ENCODE measurements at places on chromosomes 2 and 18. TPM values are rescaled to one million over a fixed set of nuclear protein-coding genes. Genes with fewer than 3 reads are reported as not detected.
A peak's percentile ranks its signal among the peaks of the same experiment; 100 is the strongest.

DNA sequence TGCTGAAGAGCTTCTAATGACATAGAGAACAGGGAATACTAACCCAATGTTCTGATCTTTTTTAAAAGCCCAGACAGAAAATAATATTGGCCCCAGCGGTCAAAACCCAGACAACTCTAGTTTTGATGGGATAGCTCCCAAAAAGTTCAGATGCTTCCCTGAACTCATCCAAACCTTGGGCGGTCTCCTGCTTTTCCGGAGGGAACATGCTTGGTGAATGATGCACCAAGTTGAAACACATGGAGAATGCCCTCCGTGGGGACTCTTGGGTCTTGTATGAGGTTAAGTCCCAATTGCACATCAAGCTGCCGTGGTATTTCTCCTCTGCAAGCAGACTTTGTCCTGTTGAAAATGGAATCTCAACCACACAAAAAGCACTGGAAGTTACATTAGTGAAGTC lies 120.7 kb upstream of the CTAGE1 start:
- H3K36me3 ChIP-seq = no peaks in the 10 kb centered on the region
- no peak overlapping the region for H3K27ac ChIP-seq
- no peaks in the 10 kb centered on the region for H3K27me3 ChIP-seq

GRCh38 chr2:15640261-15640711 lies 48.6 kb downstream of the DDX1 start:
- no peaks in the 10 kb centered on the region for H3K27me3 ChIP-seq
- no peak overlapping the region for H3K4me3 ChIP-seq
- H3K36me3 ChIP-seq = no peaks in the 10 kb centered on the region
- no peak overlapping the region for H3K27ac ChIP-seq
- H3K4me1 ChIP-seq = no peaks in the 10 kb centered on the region

DNA sequence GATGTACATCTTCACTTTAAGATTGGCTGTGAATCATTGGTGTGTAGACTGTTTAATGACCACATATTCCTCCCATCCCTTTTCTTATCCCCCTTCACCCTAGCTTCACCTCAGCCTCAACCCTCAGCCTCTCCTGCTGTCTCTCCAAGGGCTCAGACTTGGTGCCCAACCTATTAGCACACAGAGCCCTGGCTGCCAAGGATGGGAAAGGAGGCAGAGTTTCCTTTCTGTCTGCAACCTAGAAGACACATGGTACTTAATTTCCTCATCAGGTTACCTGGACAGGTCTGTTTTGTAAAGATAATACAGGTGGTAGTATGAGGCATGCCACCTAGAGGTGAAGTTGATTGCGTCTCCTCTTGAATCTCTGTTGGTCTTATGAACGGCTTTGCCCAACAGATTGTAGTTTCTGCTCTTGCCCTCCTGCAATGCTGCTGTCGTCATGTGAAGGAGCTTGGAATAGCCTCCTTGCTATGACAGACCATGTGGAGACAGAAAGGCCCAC lies 44.5 kb upstream of the RMND5A start:
- H3K27me3 ChIP-seq = no peaks in the 10 kb centered on the region
- H3K27ac ChIP-seq = no peak overlapping the region
- H3K36me3 ChIP-seq = no peaks in the 10 kb centered on the region
- no peak overlapping the region for H3K4me3 ChIP-seq

DNA sequence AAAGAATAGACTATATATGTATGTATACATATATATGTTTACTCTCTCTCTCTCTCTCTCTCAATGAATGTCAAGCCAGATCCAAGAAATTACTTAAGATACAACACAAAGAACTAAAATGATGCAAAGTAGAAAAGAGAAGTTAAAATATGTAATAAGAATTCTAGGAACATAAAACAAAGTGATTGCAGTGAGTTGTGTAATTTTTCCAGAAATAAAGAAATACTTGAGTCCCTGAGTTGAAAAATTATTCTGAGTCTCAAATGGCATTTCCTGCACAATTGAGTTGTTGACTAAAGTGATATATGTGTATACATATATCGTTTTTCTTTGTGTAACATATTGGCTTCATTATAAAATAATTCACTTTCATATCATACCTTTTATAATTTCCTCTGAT lies 262.4 kb downstream of the INSIG2 start:
- no peak overlapping the region for H3K27ac ChIP-seq
- no peaks in the 10 kb centered on the region for H3K27me3 ChIP-seq
- no peaks in the 10 kb centered on the region for H3K36me3 ChIP-seq
- H3K4me1 ChIP-seq = peaks cover 25% of the 10 kb centered on the region
- no peak overlapping the region for H3K4me3 ChIP-seq

DNA sequence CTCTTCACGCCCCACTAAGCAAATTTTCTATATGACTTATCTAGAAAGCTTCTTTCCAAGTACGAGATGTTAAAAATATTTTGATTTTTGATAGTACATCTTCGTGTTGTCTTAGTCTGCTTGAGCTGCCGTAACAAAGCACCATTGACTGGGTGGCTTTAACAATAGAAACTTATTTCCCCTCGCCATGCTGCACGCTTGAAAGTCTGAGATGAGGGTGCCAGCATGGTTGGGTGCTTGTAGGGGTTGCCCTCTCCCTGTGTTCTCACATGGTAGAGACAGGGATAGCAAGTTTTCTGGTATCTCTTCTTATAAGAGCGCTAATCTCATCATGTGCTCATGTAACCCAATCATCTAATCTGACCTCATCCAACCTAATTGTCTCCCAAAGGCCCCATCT lies 106.2 kb downstream of the TANC1 start:
- H3K27ac ChIP-seq = no peak overlapping the region
- no peaks in the 10 kb centered on the region for H3K4me1 ChIP-seq
- H3K4me3 ChIP-seq = no peak overlapping the region
- DNase-seq = no peak
- no peaks in the 10 kb centered on the region for H3K27me3 ChIP-seq

DNA sequence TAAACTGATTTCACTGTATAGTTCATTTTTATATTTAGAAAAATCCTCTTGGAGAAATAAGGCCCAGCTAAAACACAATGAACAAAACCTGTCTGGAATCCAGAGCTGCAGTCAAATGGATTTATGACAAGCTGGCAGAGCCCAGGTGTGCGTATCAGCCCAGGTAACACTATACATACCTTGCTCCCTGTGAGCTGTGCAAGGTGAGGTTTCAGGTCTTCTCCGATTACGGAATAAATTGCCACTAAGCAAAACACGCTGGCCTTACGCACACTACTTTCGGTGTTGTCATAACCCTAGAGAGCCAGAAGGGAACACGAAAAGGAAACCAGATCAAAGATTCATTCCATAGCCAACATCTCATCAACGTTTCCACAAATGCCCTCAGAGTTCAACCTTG lies 61.9 kb upstream of the TFCP2L1 start:
- no peak overlapping the region for H3K4me3 ChIP-seq
- H3K27me3 ChIP-seq = no peaks in the 10 kb centered on the region
- H3K4me1 ChIP-seq = no peaks in the 10 kb centered on the region
- H3K36me3 ChIP-seq = no peaks in the 10 kb centered on the region

Gene IMPA2
- total RNA-seq = 91.8 TPM

DNA sequence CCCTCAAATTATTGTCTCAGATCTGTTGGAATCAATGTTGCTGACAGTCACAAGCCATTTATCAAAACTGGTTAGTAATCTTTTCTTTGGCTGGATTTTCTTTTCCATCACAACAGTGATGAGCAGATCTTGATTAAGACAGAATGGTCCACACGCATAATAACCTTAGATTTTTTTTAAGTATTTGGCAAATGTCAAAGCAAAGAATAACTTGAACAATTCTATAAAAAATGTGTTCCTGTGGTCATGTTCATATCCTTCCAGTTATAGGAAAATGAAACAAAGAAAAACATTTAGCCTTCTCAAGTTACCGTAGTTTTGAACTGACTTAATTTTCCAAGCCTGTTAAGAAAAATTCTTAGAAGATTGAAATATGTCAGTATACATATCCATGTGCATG lies 659.9 kb upstream of the ID2 start:
- H3K27ac ChIP-seq = no peak overlapping the region
- no peak overlapping the region for H3K4me3 ChIP-seq
- H3K27me3 ChIP-seq = no peaks in the 10 kb centered on the region
- DNase-seq = no peak
- no peaks in the 10 kb centered on the region for H3K4me1 ChIP-seq
- H3K36me3 ChIP-seq = no peaks in the 10 kb centered on the region

DNA sequence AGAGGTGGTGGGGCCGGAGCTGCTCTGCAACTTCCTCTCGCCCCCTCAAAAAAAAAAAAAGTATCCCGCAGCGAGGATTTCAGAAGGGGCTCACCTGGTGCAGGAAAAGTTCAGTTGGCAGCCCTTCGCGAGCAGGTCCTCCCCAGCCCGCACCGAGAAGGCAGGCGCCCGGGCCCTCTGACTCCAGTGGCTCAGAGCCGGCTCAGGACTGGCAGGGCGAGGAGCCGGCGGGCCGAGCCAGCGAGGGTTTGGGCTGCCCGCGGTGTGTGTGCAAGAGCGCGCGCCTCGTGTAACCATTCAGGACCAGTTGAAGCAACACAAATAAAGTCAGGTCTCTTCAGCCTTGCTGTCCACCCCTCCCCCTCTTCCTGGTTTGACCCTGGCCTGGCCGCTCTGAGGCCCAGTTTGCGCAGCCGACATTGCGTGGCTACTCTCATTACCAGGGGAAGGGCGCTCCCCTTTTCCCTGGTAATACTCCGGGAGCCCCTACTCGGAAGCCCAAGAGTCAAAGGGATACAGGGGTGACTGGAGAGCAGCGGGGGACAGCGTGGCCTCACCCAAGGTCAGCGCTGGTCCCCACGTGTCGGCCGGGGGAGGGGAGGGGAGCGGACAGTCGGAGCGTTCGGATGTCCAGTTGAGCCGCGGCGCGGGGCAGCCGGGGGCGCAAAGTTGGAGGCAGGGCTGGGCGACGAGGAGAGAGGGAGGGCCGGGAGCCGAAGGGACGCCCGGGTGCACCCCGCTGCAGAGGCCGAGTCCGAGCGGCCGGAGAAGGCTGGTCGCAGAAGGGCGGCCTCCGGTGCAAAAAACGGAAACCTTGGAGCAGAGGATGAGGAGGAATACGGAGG lies 12.3 kb downstream of the EN1 start:
- DNase-seq = peak; percentile 73
- H3K27ac ChIP-seq = no peak overlapping the region
- H3K27me3 ChIP-seq = peaks cover 100% of the 10 kb centered on the region
- no peaks in the 10 kb centered on the region for H3K36me3 ChIP-seq
- peak overlapping the region; percentile 69 for H3K4me3 ChIP-seq

Gene CD8B
- 3.0 TPM for total RNA-seq

DNA sequence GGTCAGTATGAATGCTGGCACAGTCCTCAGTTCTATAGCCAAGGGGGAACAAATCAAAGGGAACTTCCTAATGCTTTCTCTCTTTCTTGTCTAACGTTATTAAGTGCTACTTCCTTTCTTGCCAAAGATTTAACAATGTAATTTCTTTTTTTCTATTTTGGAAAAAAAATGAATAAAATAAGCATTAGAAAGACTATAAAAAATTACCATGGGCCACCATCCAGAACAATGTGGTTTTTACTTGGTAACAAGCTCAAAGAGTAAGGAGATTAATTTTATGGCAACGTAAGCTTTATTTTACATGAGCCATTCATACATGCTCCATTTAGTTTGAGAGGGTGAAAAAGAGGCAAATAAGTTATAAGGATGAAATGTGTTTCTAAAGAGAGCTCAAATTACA lies 40.1 kb downstream of the SERPINE2 start:
- DNase-seq = no peak
- H3K27me3 ChIP-seq = no peaks in the 10 kb centered on the region
- H3K4me3 ChIP-seq = no peak overlapping the region
- peaks cover 3% of the 10 kb centered on the region for H3K36me3 ChIP-seq
- H3K27ac ChIP-seq = no peak overlapping the region
- H3K4me1 ChIP-seq = peaks cover 7% of the 10 kb centered on the region

DNA sequence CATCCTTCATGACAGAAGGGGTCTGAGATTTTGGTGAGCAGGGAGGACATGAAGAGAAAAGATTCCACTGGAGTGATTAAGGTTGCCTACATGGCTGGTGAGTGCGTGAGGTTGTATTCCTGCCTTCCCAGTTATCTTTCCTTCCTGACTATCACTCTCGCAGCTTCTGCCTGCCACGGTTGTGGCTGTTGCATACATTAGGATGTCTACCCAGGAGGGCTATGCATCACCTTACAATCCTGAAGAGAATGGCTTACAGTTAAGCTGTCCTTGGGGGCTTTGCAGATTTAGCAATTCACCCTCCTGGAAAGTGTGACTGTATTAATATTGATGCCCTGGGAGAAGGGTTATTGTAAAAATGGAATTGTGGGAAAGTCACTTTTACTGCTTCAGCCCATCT lies 571.0 kb downstream of the TSN start:
- no peak overlapping the region for H3K4me3 ChIP-seq
- H3K4me1 ChIP-seq = no peaks in the 10 kb centered on the region
- H3K27me3 ChIP-seq = no peaks in the 10 kb centered on the region
- H3K27ac ChIP-seq = no peak overlapping the region

- H3K4me3 ChIP-seq = no peak overlapping the region
- H3K27ac ChIP-seq = no peak overlapping the region
- peaks cover 14% of the 10 kb centered on the region for H3K4me1 ChIP-seq
- H3K36me3 ChIP-seq = no peaks in the 10 kb centered on the region
These were observed 25.4 kb upstream of the DTNB start for GRCh38 chr2:25698752-25699151.

Gene LHCGR
- total RNA-seq = 0.45 TPM

Gene FLACC1
- total RNA-seq = 0.10 TPM

Gene CBLN2
- total RNA-seq = not detected

Gene SCLY
- 68.9 TPM for total RNA-seq

GRCh38 chr18:79805211-79805887 lies 7.6 kb downstream of the KCNG2 start:
- no peak overlapping the region for H3K4me3 ChIP-seq
- H3K27me3 ChIP-seq = no peaks in the 10 kb centered on the region

Gene IFT172
- total RNA-seq = 17.2 TPM

Gene GATA6
- not detected for total RNA-seq

- H3K27me3 ChIP-seq = no peaks in the 10 kb centered on the region
- H3K36me3 ChIP-seq = no peaks in the 10 kb centered on the region
- H3K4me3 ChIP-seq = no peak overlapping the region
- no peaks in the 10 kb centered on the region for H3K4me1 ChIP-seq
- no peak overlapping the region for H3K27ac ChIP-seq
- no peak for DNase-seq
These were observed 23.6 kb downstream of the ANKRD44 start for GRCh38 chr2:197286805-197287595.

- DNase-seq = no peak
- H3K27me3 ChIP-seq = no peaks in the 10 kb centered on the region
- H3K27ac ChIP-seq = no peak overlapping the region
- H3K4me3 ChIP-seq = no peak overlapping the region
- H3K36me3 ChIP-seq = peaks cover 73% of the 10 kb centered on the region
These were observed 24.7 kb downstream of the PAPOLG start for GRCh38 chr2:60780721-60781120.

GRCh38 chr2:37625156-37625555 lies 46.3 kb downstream of the CDC42EP3 start:
- H3K27me3 ChIP-seq = no peaks in the 10 kb centered on the region
- H3K36me3 ChIP-seq = no peaks in the 10 kb centered on the region
- H3K4me3 ChIP-seq = no peak overlapping the region
- H3K27ac ChIP-seq = no peak overlapping the region
- DNase-seq = no peak
- no peaks in the 10 kb centered on the region for H3K4me1 ChIP-seq

- H3K4me1 ChIP-seq = peaks cover 20% of the 10 kb centered on the region
- no peaks in the 10 kb centered on the region for H3K27me3 ChIP-seq
- H3K36me3 ChIP-seq = no peaks in the 10 kb centered on the region
- DNase-seq = no peak
These were observed 42.5 kb downstream of the MAP4K3 start for GRCh38 chr2:39394516-39394961.

GRCh38 chr2:233546774-233547173 lies 19.8 kb downstream of the USP40 start:
- H3K27me3 ChIP-seq = no peaks in the 10 kb centered on the region
- H3K27ac ChIP-seq = no peak overlapping the region
- DNase-seq = no peak
- no peak overlapping the region for H3K4me3 ChIP-seq
- no peaks in the 10 kb centered on the region for H3K36me3 ChIP-seq

All from GM23338 (cell line).